BJ (cell line): ENCODE measurements at places on chromosomes 2 and 18.
A peak's percentile ranks its signal among the peaks of the same experiment; 100 is the strongest.

DNA sequence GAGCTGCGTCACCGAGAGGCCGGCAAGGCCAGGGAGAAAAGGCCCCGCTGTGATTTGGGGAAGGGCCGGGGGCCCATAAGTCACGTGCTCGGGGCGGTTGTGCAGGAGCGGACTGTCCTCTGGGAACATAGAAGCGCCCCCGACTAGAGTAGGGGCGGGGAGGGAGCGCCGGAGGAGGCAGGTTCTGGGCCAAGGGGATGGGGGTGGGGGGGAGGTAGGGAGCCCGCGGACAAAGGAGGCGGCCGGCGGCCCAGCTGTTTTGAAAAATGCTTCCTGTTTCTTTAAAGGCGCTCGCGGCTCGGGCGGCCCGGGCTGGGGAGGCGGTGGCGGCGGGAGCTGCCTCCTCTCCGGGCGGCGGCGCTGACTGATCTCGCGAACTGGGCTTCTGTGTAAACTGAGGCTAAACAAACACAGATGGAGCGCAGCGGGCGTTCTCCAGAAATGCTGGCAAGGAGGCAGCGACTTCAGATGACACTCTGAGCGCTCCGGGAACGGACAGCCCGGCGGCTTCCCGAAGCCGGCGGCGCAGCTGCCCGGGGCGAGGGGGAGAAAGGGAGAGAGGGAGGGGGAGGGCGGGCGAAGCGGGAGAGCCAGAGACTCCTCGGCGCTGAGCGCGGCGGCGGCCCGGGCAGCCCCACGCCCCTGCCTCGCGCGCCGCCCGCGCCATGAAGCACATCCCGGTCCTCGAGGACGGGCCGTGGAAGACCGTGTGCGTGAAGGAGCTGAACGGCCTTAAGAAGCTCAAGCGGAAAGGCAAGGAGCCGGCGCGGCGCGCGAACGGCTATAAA, at the start of gene ATOH8:
Gene ATOH8 (plus strand): TSS at position 467 of the 788 bp plus-strand sequence. CDS start 199 bp downstream, at position 666.
- no peak for DNase-seq

- no peak for DNase-seq
These were observed 282.9 kb upstream of the RGPD4 start for GRCh38 chr2:107543793-107544192.

DNA sequence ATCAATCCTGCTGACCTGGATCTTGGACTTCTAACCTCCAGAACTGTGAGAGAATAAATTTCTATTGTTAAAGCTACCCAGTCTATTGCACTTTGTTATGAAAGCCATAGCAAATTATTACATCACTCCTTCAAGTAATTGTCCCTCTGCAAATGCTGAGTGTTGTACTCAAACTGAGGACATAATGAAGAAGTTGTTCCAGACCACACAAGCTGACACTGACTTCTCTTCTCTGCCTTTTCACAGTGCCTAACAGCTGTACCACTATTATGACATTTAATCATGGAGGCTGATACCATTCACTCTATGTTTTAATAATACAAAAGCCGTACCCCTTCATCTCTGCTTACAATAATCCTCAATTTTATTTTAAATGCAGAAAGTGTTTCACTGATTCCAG, 424.1 kb upstream of the PIK3C3 start:
- DNase-seq = no peak

- DNase-seq = no peak
These were observed 164.2 kb downstream of the VWC2L start for GRCh38 chr2:214575030-214575429.

DNA sequence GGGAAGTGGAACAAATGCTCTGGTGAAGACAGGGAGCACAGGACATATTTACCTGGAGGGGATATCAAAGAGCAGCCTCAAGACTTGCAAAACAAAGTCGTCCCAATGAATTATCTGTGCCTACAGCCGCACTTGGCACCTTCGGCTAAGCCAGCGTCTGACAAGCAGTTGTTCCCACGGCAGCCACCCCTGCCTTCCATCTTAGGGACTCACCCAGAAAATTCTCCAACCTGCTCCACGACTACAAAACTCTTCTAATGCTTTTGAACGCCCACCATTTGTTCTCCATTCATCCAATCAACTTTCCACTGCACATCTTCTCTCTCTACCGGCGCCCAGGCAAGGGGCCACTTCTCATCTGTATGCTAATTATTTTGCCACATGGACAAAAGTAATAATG, 7.0 kb downstream of the MYT1L start:
- DNase-seq = no peak

DNA sequence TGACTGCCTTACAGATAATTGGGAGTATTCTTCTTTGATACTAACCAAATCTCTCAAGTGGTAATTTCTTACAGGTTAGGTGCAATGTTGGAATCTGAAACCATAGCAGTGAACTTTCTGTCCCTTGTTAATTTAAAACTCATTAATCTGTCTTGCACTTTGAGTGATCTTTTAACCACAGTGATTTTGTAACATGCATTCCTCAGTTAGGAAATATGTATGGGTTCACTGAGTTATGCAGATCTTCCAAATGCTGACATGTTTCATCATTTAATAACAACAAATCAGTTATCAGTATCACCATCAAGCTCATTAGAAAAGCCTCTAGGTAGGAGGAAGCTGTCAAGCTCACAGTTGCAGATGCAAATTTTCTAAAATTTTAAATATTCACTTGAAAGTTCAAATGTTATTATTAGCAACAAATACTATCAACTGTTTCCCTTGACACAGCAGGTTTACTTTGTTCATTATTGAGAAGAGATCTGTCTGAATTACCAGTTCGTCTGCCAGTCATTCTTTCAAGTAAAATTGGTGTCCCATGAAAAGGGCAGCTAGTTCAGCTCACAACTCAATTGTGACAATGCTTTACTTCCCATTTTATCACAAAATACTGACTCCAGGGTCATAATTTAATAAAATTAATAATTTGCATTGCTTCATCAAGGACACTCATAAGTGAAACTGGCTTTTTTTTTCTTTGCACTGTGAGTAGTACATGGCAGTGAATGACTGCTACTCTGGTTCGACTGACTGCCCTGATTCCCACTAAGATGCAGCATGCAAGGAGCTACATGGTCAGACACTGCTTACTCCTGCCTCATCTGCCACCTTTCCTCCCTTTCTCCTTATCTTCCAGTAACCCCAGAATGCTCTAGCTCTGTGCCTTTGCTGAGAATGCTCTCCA, 31.6 kb downstream of the SUCLG1 start:
- DNase-seq = peak; percentile 19

GRCh38 chr18:3498698-3499471, 48.9 kb downstream of the TGIF1 start:
- DNase-seq = no peak

DNA sequence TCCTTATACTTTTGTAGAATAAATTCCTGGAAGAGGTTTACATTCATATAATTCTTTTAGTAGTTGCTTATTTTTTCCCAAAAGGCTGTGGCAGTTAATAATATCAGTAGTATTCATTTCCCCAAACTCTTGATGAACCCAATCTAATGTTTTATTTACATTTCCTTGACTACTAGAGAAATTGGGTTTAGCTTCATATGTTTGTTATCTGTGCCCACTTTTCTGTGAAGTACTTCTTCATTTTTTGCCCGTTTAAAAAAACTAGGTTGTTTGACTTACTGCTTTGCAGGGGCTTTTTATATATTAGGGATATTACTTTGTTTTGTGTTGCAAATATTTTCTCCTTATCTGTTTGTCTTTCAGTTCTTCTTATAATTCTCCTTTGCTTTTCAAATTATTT, 17.2 kb downstream of the RALB start:
- DNase-seq = no peak

GRCh38 chr2:64093341-64093740, 50.9 kb downstream of the PELI1 start:
- no peak for DNase-seq
